ENCODE measurements at places on chromosomes 16 and 17. TPM values are rescaled to one million over a fixed set of nuclear protein-coding genes. Genes with fewer than 3 reads are reported as not detected.

The ERN2 gene
- polyA plus RNA-seq = 1.3 TPM

The CACNG5 gene
- not detected for polyA plus RNA-seq

The KRT24 gene
- 0.10 TPM for polyA plus RNA-seq

The KCNH6 gene
- not detected for polyA plus RNA-seq

The CAPNS2 gene
- polyA plus RNA-seq = 0.56 TPM

The PNMT gene
- 185 TPM for polyA plus RNA-seq

The CARHSP1 gene
- 171 TPM for polyA plus RNA-seq

The INCA1 gene
- 3.0 TPM for polyA plus RNA-seq

The GAST gene
- polyA plus RNA-seq = not detected

The CNTD1 gene
- 0.27 TPM for polyA plus RNA-seq

The CCDC144A gene
- 1.8 TPM for polyA plus RNA-seq

The SLC5A2 gene
- not detected for polyA plus RNA-seq

The IL17C gene
- not detected for polyA plus RNA-seq

The EPN3 gene
- 1.2 TPM for polyA plus RNA-seq

The TP53TG3 gene
- polyA plus RNA-seq = not detected

The ITGA2B gene
- polyA plus RNA-seq = 1.7 TPM
